Retinal pigment epithelial cell (primary cell): ENCODE measurements at places on chromosomes 4 and X.

- DNase-seq, result no peak
These were observed 117.3 kb downstream of the FAM133A start for GRCh38 chrX:93791304-93791703.

DNA sequence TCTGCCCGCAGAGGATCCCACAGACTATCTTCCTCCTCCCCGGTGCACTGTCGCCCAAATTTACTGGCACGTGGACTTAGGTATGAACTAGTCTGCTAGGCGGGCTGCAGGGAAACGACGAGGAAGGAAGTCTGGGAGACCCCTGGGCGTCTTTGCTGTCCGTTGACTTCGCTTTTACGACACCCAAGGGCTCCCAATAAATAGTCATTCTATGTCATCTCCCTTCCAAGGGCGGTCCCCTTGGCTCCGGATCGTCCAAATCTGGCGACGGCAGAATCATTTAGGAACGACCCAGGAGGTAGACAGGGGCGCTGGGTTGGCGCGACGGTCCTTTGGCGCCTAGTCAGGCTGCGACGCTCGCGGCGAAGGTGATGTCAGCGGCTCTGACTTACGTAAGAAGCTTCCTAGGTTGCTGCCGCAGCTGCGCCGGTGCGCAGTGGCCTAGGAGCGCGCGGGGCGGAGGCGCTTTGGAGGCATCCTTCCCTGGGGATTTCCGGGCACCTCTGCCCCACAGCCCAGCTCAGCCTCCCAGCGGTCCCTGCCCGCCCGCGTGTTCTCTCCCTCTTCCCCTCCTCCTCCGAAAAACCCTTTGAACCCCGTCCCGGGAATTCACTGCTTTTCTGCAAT, 2.2 kb downstream of the NHS start:
- no peak for DNase-seq

DNA sequence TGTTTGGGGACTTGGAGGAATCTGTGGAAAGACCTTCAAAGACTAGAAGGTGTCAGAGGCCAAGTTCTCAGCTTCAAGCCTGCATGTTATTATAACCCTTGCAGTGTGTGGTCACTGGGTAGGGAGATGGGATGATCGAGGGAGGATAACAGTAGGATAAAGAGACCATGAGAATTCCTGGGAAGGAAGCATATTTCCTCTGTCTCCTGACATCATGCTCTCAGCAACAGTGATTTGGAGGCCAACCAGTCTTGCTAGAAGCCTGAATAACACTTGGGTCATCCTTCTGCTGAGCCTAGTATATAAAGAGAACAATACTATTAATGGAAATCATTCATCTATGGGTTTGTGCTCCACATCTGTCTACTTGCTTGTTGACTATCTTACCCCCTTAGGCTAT, 40.9 kb upstream of the ANXA3 start:
- DNase-seq, result no peak

- DNase-seq, result no peak
These were observed 32.8 kb downstream of the TSC22D3 start for GRCh38 chrX:107742700-107743191.

- no peak for DNase-seq
These were observed 25.4 kb upstream of the NMU start for GRCh38 chr4:55661398-55662056.

- DNase-seq, result no peak
These were observed 3.7 kb downstream of the SCARB2 start for GRCh38 chr4:76209881-76210280.

DNA sequence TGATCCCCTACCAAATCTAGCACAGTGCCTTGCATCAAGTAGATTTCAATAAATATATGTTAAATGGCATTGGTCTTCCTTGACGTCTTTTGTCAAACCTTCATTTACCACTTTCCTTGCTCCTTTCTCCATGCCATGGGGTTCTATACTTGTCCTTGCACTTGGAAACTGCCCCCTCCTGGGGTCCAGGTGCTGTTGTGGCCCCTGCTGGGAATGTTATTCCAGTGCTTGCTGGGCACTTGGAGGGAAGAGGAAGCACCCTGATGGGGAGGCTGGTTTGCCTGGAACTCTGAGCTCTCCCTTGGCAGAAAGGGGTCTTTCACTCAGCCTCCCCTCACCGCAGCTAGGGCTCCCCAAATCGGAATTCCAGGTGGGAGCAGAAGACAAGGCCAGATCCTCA, 18.9 kb downstream of the ZNF275 start:
- no peak for DNase-seq

DNA sequence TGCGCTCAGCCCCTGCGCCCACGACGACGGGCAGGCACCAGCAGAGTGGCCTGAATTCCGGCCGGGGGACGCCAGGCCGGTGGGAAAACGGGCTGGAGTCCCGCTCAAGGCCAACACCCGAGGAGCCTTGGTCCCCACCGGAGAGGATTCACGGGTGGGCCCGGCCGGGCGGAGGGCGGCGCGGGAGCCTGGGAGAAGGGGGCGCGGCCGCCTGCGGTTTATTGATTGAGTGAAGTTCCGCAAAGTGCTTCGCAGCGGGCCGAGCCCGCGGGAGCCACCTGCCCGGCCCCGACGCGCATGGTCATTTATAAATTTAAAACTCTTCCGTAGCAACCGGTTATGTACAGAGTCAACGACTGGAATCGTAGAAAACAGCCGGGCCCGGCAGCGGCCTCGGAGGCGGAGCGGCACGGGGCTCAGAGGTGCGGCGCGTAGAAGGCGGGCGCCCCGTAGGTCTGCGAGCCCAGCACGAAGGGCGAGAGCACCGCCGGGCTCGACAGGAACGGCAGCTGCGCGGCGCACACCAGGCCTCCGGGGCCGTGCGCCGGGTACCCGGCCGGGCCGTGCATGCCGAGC, 3.6 kb downstream of the NKX1-1 start:
- DNase-seq, result no peak

DNA sequence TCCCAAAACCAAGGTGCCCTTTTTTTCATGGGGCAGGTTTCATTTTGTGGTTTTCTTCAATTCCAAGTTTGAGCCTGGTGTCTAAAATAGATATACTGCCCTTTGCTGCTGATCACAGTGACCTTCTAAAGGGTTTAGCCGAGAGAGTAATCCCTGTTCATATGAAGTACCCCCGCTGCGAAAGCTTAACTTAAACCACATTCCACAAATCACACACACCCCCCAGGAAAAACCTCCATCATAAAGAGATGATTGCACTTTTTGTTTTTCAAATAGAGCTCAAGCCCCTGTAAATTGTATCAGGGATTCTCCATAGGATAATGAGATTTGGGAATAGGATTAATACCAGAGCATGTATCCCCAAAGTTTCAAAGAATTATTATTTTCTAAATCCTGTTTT, 90.8 kb downstream of the USP46 start:
- DNase-seq, result no peak

DNA sequence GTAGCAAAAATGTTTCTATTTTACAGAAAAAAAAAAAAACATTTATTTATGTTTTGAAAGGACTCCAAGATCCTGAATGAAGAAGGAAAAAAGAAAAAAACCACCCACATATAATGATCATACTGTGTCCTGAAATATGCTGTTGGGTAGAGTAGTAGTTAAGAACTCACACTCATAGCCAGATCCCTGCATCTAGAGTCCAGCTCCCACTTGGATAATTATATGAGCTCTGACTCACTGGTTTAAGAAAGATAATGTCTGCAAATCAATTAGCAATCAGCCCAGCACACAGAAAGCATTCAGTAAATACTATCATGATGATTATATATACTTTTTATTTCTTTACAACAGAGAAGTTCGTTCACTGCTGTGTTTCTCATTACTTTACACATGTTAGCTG, 46.7 kb upstream of the MXRA5 start:
- no peak for DNase-seq

DNA sequence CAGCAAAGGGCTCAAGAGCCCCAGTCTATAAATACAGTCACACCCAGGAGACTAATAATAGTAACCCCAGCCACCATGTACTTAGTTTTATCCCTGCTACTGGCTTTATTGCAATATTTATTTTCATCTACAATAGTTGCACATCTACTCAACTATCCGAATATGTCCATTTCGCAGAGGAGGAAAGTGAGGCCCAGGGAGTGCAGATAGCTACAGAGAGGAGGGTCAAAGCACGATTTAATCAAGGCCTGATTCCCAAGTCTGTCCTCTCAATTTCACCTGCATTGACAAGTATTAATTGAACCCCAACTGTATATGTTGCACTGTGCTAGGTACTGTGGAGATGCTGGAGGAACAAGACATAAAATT, 4.0 kb upstream of the PLP2 start:
- DNase-seq, result no peak

GRCh38 chrX:3582451-3582850, 131.0 kb downstream of the PRKX start:
- peak; percentile 10 for DNase-seq
